ENCODE measurements at places on chromosomes 12 and 14.

- H3K4me3 ChIP-seq: no peak overlapping the region
- no peaks in the 10 kb centered on the region for H3K27me3 ChIP-seq
- no peak for DNase-seq
- H3K27ac ChIP-seq: no peak overlapping the region
- H3K4me1 ChIP-seq: no peaks in the 10 kb centered on the region
Measured at GRCh38 chr12:12938541-12938940, 13.4 kb downstream of the GPRC5D start.

GRCh38 chr12:127334365-127334764, 932.6 kb upstream of the TMEM132C start:
- no peaks in the 10 kb centered on the region for H3K36me3 ChIP-seq
- peaks cover 32% of the 10 kb centered on the region for H3K27me3 ChIP-seq
- DNase-seq: no peak
- H3K4me1 ChIP-seq: no peaks in the 10 kb centered on the region

DNA sequence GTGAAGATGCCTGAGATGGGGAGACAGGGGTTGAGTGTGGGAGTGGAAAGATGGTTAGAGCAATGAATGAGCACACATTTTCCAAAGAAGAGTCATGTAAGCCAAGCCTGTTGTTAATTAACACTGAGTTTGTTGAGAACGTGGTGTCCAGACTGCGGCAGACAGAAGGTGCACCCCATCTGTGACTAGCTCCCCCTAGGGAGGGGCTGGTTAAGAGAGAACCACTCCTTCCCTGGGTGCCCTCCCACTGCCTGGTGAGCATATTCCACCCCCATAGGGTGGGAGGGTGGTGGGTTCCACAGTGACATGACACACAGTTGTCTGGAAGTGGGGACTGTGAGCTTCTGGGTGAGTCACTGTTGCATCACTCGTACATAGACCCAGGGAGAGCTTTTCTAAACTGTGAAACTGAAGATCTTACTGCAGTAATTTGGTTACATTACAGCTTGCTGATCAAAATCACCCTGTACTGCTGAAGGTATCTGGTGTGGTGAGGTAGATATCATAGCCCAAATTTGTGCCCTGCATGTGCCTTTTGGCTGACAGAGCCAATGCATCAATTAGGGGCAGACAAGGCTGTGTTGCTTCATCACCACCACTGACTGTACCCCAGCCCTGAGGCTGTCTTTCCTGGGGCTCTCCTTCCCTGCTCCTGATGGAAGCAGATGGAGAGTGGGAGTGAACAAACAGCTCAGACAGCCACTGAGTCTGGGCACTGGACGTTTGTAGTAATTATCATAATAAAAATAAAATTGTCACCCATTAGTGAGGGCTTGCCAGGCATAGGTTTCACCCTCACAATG, 150.9 kb downstream of the EMP1 start:
- peaks cover 62% of the 10 kb centered on the region for H3K27me3 ChIP-seq
- H3K27ac ChIP-seq: no peak overlapping the region
- no peak overlapping the region for H3K4me3 ChIP-seq
- no peak for DNase-seq
- H3K36me3 ChIP-seq: no peaks in the 10 kb centered on the region
- H3K4me1 ChIP-seq: no peaks in the 10 kb centered on the region

DNA sequence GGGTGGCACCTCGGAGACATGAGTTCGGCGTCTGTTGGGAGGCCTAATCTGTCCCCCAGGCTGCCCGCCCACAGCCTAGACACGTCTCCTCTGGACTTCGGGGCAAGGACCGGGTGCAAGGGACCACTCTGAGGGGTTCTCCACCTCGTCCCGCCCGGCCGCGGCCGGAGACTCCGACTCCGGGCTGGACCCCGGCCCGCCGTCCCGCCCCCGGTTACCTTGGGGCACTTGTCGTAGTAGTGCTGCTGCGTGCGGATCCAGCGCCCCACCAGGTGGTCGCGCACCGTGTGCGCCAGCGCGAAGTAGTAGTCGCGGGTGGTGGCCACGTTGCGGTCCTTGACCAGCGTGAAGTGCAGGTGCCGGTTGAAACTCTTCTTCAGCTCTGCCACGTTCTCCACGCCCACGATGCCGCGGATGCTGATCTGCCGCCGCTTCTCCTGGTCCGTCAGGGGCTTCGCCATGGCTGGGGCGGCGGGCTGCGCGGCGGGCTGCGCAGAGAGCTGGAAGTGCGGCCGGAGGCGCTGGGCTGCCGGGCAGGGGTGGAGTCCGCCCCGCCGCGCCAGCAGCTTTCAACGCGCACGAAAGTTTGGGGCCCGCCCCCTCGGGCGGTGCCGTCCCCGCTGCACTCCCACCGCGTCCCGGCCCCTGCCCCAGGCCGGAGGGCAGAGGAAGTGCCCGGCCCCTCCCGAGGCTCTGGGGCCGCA, at the start of gene PYGL:
PYGL (minus strand) TSS at position 541 of the 704 bp plus-strand sequence; CDS start at position 461, 80 bp downstream.
- H3K27ac ChIP-seq: no peak within 1 kb of the TSS
- no peak for DNase-seq
- H3K36me3 ChIP-seq: no peaks in the 10 kb centered on the region
- peaks cover 8% of the 10 kb centered on the region for H3K4me1 ChIP-seq

- DNase-seq: no peak
- no peak overlapping the region for H3K27ac ChIP-seq
- H3K36me3 ChIP-seq: no peaks in the 10 kb centered on the region
- no peaks in the 10 kb centered on the region for H3K4me1 ChIP-seq
- no peak overlapping the region for H3K4me3 ChIP-seq
Measured at GRCh38 chr12:25152055-25152454, 42.9 kb downstream of the DNAI7 start.

GRCh38 chr12:106551410-106551809, 31.4 kb upstream of the RFX4 start:
- H3K4me3 ChIP-seq: no peak overlapping the region
- H3K36me3 ChIP-seq: no peaks in the 10 kb centered on the region
- H3K27me3 ChIP-seq: peaks cover 57% of the 10 kb centered on the region
- no peaks in the 10 kb centered on the region for H3K4me1 ChIP-seq
- no peak overlapping the region for H3K27ac ChIP-seq
- no peak for DNase-seq

DNA sequence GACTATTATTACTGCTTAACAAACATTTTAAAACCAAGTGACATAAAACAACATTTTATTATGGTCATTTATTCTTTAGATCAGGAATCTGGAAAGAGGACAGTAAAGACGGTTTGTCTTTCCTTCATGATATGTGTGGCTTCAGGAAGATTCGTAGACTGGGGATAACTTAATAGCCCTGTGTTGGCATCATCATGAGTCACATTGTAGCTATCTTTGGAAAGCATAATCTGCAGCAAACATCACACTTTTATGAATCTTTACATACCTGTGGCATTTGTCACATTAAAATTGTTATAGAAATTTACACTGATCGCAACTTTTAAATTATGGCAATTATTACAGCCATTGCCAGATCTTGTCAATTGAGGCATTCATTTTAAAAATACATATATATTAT, 397.1 kb downstream of the NOVA1 start:
- no peaks in the 10 kb centered on the region for H3K36me3 ChIP-seq
- H3K4me1 ChIP-seq: no peaks in the 10 kb centered on the region
- H3K27ac ChIP-seq: no peak overlapping the region
- no peak for DNase-seq
- H3K27me3 ChIP-seq: no peaks in the 10 kb centered on the region

GRCh38 chr12:8012651-8013309, 19.7 kb upstream of the FOXJ2 start:
- H3K4me1 ChIP-seq: no peaks in the 10 kb centered on the region
- H3K4me3 ChIP-seq: no peak overlapping the region
- no peak overlapping the region for H3K27ac ChIP-seq
- no peak for DNase-seq
- H3K36me3 ChIP-seq: no peaks in the 10 kb centered on the region

- no peaks in the 10 kb centered on the region for H3K4me1 ChIP-seq
- DNase-seq: no peak
- no peak overlapping the region for H3K27ac ChIP-seq
- H3K36me3 ChIP-seq: no peaks in the 10 kb centered on the region
- no peak overlapping the region for H3K4me3 ChIP-seq
Measured at GRCh38 chr12:106084014-106084671, 54.6 kb downstream of the NUAK1 start.

- H3K4me1 ChIP-seq: no peaks in the 10 kb centered on the region
- H3K27me3 ChIP-seq: no peaks in the 10 kb centered on the region
- H3K27ac ChIP-seq: no peak overlapping the region
- peaks cover 12% of the 10 kb centered on the region for H3K36me3 ChIP-seq
Measured at GRCh38 chr14:59337141-59337611, 128.0 kb downstream of the GPR135 start.

DNA sequence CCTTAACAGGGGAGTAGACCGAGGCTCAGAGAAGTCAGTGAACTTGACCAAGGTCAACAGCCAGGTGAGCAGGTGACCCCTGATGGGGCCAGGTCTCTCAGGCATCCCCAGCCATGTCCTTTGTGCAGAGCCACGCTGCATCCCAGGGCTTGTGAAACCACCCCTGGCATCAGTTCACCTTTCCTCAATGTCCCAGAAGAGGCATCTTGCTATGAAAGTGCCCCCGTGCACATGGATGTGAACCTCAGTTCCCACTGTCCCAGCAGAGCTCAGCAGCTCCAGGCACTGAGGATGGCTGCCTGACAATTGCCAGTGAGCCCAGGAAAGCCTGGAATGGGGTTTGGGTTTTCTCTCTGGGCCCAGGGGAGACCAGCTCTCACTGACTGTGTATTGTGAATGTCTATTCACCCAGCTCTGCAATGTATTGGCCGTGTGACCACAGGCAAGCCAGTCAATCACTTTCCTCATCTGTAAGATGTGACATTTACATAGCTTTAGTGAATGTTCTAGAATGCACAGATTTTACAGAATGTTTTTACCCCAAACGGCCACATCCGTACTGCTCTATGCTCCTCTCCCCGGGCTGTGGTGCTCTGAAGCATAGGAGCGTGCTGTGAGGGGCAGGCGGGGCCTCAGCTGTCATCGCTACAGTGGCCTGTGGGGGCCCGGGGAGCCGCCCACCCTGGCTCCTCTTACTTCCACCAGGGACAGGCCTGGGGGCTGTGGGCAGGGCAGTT, 4.9 kb downstream of the CACNA2D4 start:
- peaks cover 21% of the 10 kb centered on the region for H3K4me1 ChIP-seq
- H3K4me3 ChIP-seq: no peak overlapping the region
- H3K36me3 ChIP-seq: peaks cover 3% of the 10 kb centered on the region
- H3K27me3 ChIP-seq: peaks cover 20% of the 10 kb centered on the region
